Activated naive CD4-positive, alpha-beta T cell treated with anti-CD3 and anti-CD28 coated beads, Interleukin-2, amount 50 U/mL, for 72 hours (primary cell): ENCODE measurements at places on chromosomes 1 and 21. TPM values are rescaled to one million over a fixed set of nuclear protein-coding genes. Genes with fewer than 3 reads are reported as not detected.

CFAP74 gene
- total RNA-seq, result not detected

CADM3 gene
- total RNA-seq, result not detected

GIPC2 gene
- total RNA-seq, result 0.16 TPM

MPL gene
- not detected for total RNA-seq

- peak; percentile 75 for DNase-seq
Observed at GRCh38 chr1:41662061-41662764, 177.7 kb upstream of the EDN2 start.

- DNase-seq, result no peak
Observed at GRCh38 chr1:118148034-118148433, 37.0 kb downstream of the SPAG17 start.

GRCh38 chr21:44846485-44847260 lies 26.8 kb downstream of the PTTG1IP start:
- no peak for DNase-seq

GRCh38 chr1:86362807-86363206 lies 33.3 kb downstream of the ODF2L start:
- DNase-seq, result no peak

DNA sequence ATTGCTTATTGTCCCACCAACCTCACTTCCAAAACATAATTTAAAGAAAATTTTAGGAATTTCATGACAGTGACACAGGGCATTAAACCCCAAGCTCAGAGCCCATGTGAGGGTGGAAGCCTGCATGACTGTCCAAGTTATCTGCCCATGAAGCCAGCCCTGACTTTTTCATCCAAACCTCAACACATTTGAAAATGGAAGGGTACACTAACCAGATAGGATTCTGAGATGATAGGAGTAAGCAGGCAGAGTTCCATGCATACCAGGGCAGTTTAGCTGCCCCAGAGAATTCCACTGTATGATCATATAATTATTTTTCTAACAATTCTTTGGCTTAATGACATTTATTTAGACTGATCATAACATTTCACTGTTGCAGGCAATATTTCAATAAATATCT lies 986.0 kb downstream of the TTLL7 start:
- no peak for DNase-seq

DNA sequence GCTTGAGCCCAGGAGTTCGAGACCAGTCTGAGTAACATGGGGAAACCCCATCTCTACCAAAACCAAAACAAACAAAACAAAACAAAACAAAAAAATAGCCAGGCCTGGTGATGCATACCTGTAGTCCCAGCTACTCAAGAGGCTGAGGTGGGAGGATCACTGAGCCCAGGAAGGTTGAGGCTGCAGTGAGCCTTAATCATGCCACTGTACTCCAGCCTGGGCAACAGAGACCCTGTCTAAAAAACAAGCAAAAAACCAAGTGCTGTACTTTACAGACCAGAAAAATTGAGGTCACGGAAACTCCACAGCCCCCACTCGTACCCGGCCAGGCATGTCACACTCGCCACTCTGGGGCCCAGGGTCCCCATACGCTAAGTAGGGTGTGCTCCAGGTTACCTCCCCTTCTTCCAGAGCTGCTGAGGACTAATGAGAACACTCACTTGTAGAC lies 22.9 kb downstream of the ATP2B4 start:
- DNase-seq, result peak; percentile 54

DNA sequence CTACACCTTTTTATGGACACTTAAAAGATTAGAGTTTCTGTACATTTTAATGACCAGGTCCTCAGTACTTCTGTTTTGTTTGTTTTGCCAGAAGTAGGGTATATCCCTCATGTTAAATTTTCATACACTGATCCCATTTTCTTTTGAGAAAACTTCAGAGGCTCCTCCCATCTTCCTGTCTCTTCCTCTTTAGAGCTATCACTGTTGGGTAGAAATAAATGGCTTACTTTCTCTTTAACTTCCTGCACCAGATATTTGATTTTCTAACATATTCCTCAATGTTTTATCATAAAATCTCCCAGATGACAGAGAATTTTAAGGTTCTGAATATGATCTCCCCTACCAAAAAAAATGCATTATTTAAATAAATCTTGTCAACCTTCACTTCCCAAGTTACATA lies 23.4 kb downstream of the VAV3 start:
- no peak for DNase-seq

DNA sequence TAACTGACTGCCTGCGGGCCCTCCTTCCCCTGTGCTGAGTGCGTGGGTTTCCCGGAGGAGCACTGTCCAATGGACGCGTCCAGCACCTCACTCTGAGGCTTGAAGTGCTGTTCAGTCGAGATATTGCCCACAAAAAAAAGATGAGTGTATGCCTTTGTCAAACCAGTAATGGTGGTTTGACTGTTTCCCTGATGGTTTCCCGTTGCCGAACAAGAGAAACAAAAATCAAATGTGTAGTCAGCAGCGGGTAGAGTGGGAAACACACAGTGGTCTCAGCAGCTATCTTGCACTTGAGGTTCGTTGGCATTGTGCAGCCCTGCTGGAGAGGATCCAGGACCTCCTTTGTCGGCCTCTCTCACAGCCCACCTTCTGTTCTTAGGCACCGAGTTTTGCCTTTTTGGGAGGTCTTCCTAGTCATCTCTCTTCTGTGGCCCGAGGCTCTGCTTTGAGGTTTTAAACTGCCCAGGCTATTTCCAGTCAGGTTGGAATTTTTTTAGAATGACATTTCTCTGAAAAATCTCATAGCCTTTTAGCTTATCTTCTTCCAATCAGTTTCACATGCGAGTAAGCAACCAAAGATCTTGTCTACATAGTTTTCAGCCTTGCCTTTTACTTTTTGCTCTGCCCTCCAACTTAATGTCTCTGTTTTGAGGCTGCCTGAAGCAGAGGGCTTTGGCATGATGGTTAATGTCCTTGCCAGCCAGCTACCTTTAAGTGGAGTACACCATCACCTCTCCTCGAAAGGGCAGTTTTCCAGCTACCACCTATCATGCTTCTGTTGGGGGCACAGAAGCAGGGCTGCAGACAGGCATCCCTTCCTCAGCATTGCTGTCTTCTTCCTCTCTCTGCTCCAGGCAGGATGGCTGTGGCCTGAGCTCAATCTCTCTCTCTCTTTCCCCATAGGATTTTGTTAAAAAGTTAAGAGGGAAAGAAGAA lies 132.3 kb downstream of the URB2 start:
- DNase-seq, result no peak

DNA sequence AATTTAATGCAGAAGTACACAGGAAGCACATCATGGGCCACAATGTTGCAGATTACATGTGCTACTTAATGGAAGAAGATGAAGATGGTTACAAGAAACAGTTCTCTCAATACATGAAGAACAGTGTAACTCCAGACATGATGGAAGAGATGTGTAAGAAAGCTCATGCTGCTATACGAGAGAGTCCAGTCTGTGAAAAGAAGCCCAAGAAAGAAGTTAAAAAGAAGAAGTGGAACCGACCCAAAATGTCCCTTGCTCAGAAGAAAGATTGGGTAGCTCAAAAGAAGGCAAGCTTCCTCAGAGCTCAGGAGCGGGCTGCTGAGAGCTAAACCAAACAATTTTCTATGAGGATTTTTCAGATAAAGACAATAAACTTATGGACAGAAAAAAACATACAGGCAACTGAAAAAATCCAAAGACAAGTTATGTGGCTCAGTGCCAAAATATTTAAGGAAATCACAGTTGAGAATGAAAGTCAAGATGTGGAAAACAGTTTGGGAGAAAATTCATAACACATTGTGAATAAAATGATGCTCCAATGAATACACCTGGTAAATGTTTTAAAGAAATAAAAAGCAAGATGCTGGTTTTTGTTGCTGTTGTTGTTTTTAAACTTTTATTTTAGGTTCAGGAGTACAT lies 2.8 kb upstream of the ZNF644 start:
- no peak for DNase-seq

DNA sequence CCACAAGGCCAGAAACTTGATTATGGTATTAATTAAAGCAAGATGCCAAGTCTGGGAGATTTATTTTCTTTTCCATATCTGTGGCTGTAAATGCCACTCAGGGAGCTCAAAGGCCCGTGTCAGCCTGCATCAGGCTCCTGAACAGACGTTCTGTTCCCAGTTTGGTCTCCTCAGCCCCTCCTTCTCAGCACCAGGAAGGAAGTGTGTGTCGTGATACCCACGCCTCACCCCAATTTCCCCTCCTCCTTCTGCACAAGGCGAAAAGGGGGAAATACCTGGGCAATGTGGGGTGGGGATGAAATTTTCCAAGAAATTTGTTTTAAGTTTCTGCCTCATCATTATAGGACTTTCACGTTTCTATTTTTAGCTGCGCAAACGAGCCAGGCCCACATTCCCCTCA lies 112.0 kb downstream of the SYF2 start:
- DNase-seq, result no peak

DNA sequence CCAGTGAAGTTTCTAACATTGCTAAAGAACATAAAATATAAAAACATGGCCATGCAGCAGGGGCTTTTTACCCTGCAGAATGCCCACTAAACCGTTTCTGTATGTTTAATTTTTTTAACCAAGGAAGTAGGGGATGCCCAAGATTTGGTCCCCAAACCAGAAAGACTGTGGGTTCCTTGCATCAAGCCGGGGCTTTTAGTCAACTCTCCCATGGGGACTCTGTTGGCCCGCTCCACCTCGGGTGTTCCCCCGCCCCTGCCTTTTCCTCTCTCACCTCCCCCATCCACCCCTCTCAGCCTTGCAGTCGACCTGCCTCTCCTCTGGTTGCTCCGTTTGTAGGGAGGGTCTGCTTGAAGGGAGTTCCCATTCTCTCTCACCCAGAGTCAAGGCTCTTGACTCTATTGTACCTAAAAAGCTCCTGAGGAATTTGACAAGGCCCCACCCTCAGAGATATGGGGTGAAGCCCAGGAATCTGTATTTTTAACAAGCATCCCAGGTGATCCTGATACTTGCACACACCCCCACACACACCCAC lies 117.5 kb downstream of the TOMM20 start:
- DNase-seq, result peak; percentile 70

GRCh38 chr1:184563308-184563707 lies 176.5 kb downstream of the C1orf21 start:
- DNase-seq, result no peak

GRCh38 chr1:20220036-20220435 lies 33.7 kb upstream of the PLA2G2C start:
- DNase-seq, result no peak
